Foreskin melanocyte (primary cell): ENCODE measurements at places on chromosomes 13 and 19.

DNA sequence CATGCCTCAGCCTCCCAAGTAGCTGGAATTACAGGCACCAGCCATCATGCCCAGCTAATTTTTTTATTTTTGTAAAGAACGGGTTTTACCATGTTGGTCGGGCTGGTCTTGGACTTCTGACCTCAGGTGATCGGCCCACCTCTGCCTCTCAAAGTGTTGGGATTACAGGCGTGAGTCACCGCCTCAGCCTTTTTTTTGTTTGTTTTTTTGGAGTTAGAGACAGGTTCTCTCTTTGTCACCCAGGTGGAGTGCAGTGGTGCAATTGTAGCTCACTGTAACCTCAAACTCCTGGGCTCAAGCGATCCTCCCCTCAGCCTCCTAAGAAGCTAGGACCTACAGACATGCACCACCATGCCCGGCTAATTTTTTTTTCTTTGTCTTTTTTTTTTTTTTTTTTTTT is 15.6 kb upstream of the NOTCH3 start:
- no peak for DNase-seq

GRCh38 chr13:46553521-46553885 is 533 bp downstream of the LRCH1 start:
- no peak for DNase-seq

DNA sequence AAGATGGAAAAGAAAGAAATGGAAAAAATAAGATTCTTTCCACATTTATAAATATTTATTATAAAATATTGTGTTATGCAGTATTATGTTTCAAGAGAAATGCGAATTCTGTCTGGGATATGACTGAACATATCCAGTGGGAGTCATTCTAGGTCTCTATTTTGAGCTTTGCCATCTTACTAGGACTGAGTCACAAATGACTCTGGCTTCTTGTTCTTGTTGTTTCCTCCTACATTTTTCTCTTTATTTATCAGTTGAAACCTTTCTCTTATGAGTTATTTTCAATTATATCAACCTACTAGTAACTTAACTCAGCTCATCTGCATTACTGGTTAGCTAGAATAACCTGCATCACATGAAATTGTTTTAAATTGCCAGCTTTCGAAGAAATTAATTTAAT is 1247.3 kb downstream of the SLITRK1 start:
- DNase-seq, result no peak

DNA sequence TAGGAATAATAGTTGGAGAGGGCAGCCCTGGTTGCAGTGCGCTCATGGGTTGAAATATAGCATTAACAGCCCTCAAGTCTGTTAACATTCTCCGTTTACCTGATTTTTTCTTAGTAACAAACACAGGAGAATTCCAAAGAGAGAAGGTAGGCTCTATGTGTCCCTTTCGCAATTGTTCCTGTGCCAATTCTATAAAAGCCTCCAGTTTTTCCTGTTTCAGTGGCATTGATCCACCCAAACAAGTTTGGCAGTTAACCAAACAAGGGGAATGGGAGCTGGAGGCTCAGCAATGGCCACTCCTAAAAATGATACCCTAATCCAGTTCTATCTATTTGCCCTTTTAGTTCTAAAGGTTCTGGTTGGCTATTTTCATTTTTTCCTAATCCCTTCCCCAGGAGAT is 151.6 kb downstream of the ZNF486 start:
- DNase-seq, result no peak

DNA sequence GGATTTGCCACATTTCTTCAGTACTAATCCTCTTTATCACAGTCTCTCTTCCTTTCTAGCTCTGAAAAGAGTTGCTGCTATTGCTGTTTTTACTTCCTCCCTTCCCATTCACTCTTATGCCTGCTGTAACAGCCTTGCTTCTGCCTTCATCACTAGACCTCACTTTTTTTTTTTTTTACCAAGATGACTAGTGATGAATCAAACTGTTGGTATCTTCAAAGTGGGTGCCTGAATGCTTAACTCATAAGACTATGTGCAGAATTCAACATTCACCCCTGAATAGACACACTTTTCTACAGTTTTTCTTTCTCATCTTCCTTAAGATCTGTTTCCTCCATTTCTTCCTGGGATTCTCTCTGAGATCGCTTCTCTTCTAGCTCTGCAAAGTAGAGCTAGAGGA is 217.2 kb upstream of the HTR2A start:
- no peak for DNase-seq

DNA sequence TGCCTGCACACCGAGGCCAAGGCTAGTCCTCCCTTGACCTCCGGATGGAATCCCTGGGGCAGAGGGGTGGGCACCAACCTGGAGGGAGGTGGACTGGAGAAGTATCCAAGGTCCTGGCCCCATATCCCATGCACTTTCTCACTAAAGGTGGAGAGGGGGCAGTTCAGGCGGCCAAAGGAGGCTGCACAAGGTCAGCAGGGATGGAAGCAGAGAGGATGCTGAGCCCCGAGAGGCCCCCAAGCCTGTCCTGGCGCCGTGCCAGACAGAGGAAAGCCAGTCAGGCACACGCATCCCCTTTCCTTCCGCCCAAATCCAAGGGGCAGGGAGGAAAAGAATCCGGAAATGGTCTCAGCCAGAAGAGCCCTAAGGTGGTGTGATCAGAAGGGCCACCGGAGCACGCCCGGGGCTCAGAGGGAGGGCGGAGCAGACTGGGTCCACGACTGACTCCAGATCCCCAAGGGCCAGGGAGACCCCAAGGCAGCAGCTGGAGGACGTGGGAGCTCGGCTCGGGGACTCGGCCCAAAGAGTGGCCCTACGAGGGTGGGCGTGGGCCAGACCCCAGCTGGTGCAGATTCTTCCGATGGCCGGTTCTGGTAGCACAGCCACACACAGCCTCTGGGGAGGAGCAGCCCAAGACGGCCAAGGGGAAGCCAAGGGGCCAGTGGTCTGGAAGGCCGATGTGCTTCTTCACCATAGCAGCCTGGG is 60.0 kb downstream of the MLLT1 start:
- DNase-seq, result no peak

DNA sequence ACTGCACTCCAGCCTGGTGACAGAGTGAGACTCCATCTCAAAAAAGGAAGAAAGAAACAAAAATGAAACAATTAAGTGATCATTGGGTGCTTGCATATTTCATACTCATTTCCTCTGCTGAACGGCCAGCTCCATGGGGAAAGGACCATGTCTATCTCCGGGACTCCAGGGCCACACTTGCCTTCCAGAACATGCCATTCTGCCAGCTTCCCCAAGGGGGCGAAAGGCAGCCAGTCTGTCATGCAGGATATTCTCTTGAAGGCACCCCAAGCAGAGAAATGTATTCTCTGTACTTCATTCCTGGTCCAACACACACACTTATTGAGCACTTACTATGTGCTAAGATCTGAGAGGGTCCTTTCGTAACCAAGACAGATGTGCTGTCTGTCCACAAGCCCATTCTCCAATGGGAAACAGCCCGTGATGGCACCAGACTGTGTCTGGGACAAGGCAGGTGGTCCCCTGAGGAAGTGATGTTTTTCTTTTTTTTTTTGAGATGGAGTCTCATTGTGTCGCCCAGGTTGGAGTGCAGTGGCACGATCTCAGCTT is 10.2 kb upstream of the CARM1 start:
- DNase-seq, result no peak

GRCh38 chr13:78603240-78603957 is at the start of gene POU4F1:
POU4F1 (minus strand) TSS chr13:78603552; CDS start chr13:78603326, 226 bp downstream.
- no peak for DNase-seq

- no peak for DNase-seq
Observed at GRCh38 chr19:19215792-19216191, 4.0 kb downstream of the NCAN start.

DNA sequence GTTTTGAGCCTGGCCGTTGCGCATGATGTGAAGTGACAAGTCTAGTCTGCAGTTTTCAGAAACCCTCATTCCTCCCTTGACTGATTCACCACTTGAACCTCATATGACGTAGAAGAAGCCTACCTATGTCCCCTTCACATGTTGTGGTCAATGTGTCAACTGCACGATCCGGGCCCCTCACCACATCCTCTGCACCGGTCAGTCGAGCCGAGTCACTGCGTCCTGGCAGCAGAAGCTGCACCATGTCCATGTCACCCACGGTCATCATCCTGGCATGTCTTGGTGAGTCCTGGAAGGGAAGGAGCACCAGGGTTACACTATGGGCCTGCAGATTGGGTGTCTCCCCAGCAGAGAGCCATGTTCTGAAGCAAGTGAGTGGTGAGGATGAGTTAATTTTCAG is at the start of gene KIR2DL4:
KIR2DL4 (plus strand) TSS at position 201 of the 400 bp plus-strand sequence; CDS start at position 243, 42 bp downstream.
- no peak for DNase-seq

- no peak for DNase-seq
Observed at GRCh38 chr13:66532845-66533244, 697.3 kb downstream of the PCDH9 start.

DNA sequence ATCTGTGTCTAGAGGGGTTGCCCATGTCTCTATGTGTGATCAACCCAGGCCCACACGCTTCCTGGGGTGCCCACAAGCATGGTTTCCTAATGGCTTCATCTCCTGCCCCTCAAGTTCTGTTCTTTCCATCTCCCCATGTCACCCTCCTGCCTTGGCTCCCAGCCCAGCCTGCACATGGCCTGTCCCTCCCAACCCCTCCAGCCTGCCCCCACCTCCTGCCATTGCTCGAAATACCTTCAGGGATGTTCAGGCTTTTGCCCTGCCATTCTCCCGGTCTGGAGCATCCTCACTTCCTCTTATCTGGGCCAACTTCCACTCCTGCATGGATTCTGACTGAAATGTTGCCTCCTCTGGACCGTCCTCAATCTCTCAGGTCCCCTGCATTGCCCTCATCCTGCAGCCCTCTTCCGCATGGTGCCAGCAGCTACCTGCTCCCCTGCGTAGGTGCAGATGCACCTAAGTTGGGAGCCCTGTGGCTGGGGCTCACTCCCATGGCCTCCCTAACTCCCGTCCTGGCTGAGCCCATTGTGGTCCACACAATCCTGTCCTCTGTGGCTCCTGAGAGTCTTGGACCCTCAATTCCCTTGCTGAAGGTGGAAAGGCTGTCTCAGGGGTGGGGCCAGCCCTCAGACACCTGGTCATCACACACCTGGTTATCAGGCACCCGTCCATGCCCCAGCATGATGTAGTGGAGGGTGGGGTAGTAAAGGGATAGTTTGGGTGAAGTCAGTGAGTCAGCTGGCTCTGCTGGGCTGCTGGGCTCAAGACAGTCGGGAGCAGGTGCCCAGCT is 152.1 kb downstream of the URI1 start:
- no peak for DNase-seq

DNA sequence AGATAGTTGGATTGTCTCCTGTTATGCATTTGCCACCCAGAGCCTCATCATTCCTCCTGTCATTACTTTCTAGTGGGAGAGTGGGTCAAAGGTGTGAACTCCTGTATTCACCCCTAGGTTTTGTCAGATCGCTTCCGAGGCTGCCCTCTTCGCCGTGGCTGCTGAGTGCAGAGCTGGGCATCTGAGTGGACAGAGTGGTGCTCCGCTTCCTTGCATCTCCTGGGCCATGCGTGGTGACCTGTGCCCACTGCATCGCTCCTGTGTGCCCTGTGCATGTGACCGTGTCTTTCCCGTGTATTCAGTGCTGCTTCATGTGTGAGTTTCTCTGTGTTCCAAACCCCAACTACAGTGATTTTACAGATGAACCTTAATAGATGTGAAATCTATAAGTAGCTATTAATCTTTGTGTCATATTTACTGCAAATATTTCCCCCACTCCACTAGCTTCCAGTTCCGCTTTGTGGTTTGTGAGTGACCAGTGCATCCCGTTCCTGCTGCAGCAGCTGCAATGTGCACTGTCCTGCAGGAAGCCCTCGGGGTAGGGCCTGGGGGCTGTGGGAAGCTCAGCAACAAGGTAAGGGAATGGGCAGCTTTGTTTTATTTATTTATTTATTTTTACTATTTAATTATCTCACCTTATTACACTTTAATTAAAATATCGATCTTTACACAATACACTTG is 53.1 kb downstream of the C13orf46 start:
- no peak for DNase-seq

GRCh38 chr13:110869805-110870706 is 44.8 kb downstream of the ANKRD10 start:
- peak; percentile 99 for DNase-seq

GRCh38 chr13:27004866-27005265 is 166.7 kb downstream of the USP12 start:
- no peak for DNase-seq

GRCh38 chr19:47486900-47487299 is 2.9 kb upstream of the KPTN start:
- no peak for DNase-seq

DNA sequence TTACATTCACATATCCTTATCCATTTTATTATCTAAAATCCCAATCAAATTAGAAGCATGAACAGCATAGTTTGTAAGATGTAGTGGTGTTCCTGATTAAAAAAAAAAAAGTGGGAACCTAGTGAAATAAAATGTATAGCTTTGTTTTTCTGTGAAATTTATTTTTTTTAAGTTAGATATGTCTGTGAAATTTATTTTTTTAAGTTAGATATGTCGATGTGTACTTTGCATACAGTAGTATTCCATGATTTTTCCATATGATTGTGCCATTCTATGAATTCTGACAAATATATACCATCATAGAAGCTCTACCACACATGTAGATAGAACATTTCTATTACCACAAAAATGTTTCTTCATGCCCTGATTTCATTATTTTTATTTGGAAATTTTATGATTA is 6.0 kb upstream of the MAB21L1 start:
- no peak for DNase-seq

GRCh38 chr19:49436381-49437017 is 4.8 kb downstream of the SLC17A7 start:
- DNase-seq, result no peak

GRCh38 chr19:38838208-38838985 is 6.8 kb upstream of the ECH1 start:
- DNase-seq, result no peak

GRCh38 chr19:21491146-21491545 is 14.3 kb upstream of the ZNF429 start:
- DNase-seq, result no peak

- DNase-seq, result no peak
Observed at GRCh38 chr13:75760131-75761021, 124.2 kb downstream of the LMO7 start.

DNA sequence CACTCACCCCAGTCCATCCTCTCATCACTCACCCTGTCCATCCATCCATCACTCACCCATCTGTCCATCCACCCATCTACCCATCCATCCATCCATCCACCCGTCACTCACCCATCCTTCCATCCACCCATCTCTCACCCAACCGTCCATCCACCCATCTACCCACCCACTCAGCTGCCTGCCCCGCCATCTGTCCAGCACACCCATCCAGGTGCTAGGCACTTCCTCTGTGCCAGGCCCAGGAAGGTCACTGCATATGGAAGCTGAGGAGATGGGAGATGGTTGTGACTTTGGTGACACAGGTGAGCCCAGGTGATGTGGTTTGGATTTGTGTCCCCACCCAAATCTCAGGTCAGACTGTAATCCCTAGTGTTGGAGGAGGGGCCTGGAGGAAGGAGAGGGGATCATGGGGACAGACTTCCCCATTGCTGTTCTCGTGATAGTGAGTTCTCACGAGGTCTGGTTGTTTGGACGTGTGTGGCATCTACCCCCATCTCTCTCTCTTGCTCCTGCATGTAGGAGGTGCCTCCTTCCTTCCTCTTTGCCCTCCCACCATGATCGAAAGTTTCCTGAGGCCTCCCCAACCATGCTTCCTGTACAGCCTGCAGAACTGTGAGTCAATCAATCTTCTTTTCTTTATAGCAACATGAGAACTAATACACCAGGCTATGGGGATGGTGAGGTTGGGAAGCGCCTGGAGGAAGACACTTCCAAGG is 15.9 kb upstream of the C13orf46 start:
- no peak for DNase-seq
